ENCODE measurements at places on chromosomes 3 and 15. TPM values are rescaled to one million over a fixed set of nuclear protein-coding genes. Genes with fewer than 3 reads are reported as not detected.

DNA sequence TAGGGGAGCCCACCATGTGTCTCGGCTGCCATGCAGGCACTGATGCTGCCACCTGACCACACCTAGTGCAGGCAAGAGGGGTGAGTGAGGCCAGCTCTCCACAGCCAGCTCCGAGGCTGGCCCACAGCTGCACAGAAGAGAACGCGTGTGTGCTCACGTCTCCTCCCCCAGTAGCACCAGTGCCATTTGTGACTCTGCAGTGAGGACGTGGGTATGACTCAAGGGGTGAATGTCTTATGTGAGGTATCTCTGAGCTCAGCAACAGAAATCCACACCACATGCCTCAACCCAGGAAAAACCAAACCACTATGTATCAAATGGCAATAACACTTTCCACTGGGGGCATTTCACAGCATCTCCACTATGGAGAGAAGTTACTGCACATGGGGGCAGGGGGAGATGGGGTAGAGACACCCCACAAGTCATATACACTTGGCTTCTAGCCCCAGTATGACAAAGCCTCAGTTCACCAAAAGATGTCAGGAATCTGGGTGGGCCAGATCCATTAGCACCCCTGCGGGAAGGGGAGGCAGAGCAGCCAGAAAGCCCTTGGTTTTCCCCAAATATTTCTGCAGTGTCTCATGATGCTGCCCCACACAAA, 87.6 kb downstream of the LRIG1 start:
- no peak overlapping the region for H3K4me3 ChIP-seq
- peak overlapping the region; percentile 15 for H3K27ac ChIP-seq
- peak; percentile 25 for DNase-seq
- H3K36me3 ChIP-seq: peaks cover 40% of the 10 kb centered on the region
- no peaks in the 10 kb centered on the region for H3K27me3 ChIP-seq
- H3K4me1 ChIP-seq: peaks cover 9% of the 10 kb centered on the region

DNA sequence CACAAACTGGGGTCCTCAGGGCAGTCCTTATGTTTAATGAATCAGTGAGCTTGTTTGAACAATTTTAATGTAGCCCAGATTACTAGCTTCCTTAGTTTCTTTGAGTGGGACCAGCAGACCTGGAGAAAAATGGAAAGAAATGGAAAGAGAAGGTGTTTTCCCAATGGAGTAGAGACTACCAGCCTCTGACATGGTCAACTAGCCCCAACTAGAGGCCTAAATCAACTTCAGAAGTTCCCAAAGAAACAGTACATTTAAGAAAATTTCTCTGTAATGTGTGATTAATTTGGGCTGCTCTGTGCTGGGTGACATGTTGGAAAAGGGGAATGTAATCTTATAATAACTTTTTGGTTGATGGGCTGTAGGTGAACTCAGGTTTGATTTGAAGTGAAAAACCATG, 310.9 kb downstream of the MFSD1 start:
- no peaks in the 10 kb centered on the region for H3K27me3 ChIP-seq
- no peaks in the 10 kb centered on the region for H3K36me3 ChIP-seq
- H3K4me1 ChIP-seq: no peaks in the 10 kb centered on the region

DNA sequence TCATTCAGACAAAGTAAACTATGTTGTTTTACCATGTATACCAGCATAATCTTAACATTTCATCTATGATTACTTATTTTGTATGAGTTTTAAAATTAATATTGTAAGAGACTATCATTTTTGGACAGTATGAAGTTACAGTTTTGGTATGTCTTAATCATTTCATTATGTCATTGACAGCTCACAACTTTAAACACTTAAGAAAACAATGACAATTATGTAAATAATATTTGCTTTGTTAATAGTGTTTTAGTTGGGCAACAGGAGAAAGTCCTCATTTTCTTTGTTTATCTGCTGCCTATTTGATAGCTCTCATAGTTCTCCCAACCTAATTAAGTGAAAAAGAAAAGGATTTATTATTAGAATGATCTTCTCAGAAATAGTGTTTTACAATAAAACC, 80.2 kb downstream of the MEF2A start:
- peaks cover 3% of the 10 kb centered on the region for H3K4me1 ChIP-seq
- H3K27ac ChIP-seq: no peak overlapping the region
- H3K27me3 ChIP-seq: no peaks in the 10 kb centered on the region
- H3K36me3 ChIP-seq: peaks cover 49% of the 10 kb centered on the region

- H3K27me3 ChIP-seq: no peaks in the 10 kb centered on the region
- H3K4me3 ChIP-seq: no peak overlapping the region
- H3K4me1 ChIP-seq: peaks cover 8% of the 10 kb centered on the region
These were observed 44.9 kb downstream of the ATP1B3 start for GRCh38 chr3:141921316-141921715.

DNA sequence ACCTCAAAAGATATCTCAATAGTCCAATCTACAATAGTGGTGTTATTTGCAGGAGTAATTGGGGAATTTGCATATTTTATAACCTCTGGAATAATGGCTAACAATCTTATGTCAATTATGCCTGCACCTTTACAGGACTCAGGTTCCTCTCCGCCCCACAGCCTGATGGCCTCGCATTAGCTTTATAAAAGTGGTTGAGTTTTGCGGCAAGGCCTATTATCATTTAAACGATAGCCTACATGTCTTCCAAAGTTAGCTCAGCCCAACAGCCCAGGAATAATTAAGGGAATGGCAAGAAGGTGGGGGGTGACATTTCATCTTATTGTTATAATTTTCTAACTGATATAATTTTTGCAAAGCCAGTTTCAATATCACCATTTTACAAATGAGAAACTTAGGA, 97.3 kb downstream of the RTP4 start:
- no peaks in the 10 kb centered on the region for H3K36me3 ChIP-seq
- no peak overlapping the region for H3K27ac ChIP-seq
- no peak for DNase-seq

GRCh38 chr3:187811585-187812250, 66.5 kb upstream of the BCL6 start:
- H3K27me3 ChIP-seq: peaks cover 2% of the 10 kb centered on the region
- no peaks in the 10 kb centered on the region for H3K36me3 ChIP-seq
- H3K27ac ChIP-seq: no peak overlapping the region
- H3K4me1 ChIP-seq: peaks cover 28% of the 10 kb centered on the region
- DNase-seq: no peak
- H3K4me3 ChIP-seq: no peak overlapping the region

TMCO5A gene
- total RNA-seq: not detected

VWA5B2 gene
- not detected for total RNA-seq

- DNase-seq: no peak
- no peaks in the 10 kb centered on the region for H3K36me3 ChIP-seq
- no peaks in the 10 kb centered on the region for H3K27me3 ChIP-seq
These were observed 26.8 kb downstream of the LRTM1 start for GRCh38 chr3:54900838-54901591.

DNA sequence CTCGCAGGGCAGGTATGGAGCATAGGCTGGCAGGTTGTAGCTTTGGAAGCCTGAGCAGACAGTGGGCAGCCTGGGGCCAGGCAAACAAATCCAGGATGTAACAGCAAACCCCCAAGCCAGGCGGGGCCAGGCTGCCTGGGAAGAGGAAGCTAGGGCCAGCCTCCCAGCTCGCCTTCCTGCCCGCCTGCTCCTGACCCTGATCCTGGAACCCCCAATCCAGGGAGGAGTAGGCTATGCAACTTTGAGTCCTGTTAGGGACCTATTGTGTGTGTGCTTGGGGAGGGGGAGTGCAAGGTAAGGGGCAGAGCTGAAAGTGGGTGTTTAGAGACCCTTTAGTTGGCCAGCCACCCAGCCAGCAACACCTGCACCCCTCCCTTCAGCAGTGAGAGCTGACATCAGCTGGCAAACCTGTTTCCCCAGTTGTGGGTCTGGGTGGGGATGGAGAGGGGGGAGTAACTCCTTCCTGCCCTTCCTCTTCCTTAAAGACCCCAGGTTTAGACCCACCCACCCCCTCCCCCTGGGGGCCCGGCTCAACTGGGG, 2.5 kb downstream of the NBEAL2 start:
- no peaks in the 10 kb centered on the region for H3K36me3 ChIP-seq
- peaks cover 67% of the 10 kb centered on the region for H3K4me1 ChIP-seq
- H3K4me3 ChIP-seq: no peak overlapping the region
- H3K27me3 ChIP-seq: no peaks in the 10 kb centered on the region
- H3K27ac ChIP-seq: peak overlapping the region; percentile 23

AMIGO3 gene
- not detected for total RNA-seq

GRCh38 chr15:27179789-27180188, 208.8 kb downstream of the GABRG3 start:
- H3K27me3 ChIP-seq: no peaks in the 10 kb centered on the region
- H3K36me3 ChIP-seq: no peaks in the 10 kb centered on the region
- no peak overlapping the region for H3K4me3 ChIP-seq

LRRC2 gene
- not detected for total RNA-seq

- peaks cover 14% of the 10 kb centered on the region for H3K4me1 ChIP-seq
- peaks cover 4% of the 10 kb centered on the region for H3K36me3 ChIP-seq
- DNase-seq: no peak
- no peak overlapping the region for H3K27ac ChIP-seq
These were observed 6.1 kb downstream of the CRYBG3 start for GRCh38 chr3:97827741-97828471.

DNA sequence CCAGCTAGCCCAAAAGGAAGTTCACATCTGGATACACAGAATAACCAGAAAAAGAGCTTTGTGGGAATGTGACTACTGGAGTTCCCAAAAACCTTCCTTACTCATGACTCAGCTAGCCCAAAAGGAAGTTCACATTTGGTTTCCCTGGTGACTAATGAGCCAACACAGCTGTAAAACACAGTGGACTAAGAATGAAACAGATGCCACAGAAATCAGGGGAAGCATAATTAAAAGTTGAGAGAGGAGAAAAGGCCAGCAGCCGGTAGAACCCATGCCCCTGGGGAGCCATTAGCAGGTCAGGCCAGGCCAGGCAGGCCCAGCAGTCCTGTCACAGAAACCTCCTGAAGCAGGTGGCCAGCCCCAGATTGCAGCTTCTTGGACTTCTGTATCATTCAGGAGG, 130.3 kb downstream of the GHSR start:
- H3K27ac ChIP-seq: peak overlapping the region; percentile 9
- DNase-seq: no peak
- no peaks in the 10 kb centered on the region for H3K27me3 ChIP-seq
- peaks cover 17% of the 10 kb centered on the region for H3K4me1 ChIP-seq
- H3K4me3 ChIP-seq: no peak overlapping the region
- H3K36me3 ChIP-seq: peaks cover 3% of the 10 kb centered on the region

GRCh38 chr3:152656972-152657355, 178.0 kb upstream of the P2RY1 start:
- H3K4me3 ChIP-seq: no peak overlapping the region
- no peak overlapping the region for H3K27ac ChIP-seq
- DNase-seq: no peak

ZFYVE19 gene
- 26.1 TPM for total RNA-seq

DNA sequence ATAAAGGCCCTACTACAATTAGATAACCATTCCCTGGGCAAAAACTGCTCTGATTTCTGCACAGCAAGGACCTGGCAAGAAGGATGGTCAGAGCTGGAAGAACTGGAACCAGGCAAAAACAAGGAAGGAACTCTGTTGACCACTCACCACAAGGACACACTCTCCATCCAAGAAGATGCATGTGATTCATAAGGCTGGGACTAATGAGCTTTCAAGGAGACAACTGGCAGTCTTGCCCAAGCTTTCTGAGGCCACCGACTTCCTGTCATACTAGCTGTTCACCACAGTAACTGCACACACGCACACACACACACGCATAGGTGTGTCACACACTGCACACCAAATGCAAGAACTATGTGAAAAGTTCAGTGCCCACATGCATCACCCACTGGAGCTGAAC, 256.6 kb downstream of the OCA2 start:
- no peaks in the 10 kb centered on the region for H3K36me3 ChIP-seq
- no peaks in the 10 kb centered on the region for H3K4me1 ChIP-seq
- no peak overlapping the region for H3K4me3 ChIP-seq
- H3K27ac ChIP-seq: no peak overlapping the region
- DNase-seq: no peak

GRCh38 chr3:54047568-54047967, 74.8 kb upstream of the CACNA2D3 start:
- H3K36me3 ChIP-seq: no peaks in the 10 kb centered on the region
- DNase-seq: no peak
- peaks cover 2% of the 10 kb centered on the region for H3K27me3 ChIP-seq
- no peak overlapping the region for H3K4me3 ChIP-seq
- H3K4me1 ChIP-seq: no peaks in the 10 kb centered on the region

DNA sequence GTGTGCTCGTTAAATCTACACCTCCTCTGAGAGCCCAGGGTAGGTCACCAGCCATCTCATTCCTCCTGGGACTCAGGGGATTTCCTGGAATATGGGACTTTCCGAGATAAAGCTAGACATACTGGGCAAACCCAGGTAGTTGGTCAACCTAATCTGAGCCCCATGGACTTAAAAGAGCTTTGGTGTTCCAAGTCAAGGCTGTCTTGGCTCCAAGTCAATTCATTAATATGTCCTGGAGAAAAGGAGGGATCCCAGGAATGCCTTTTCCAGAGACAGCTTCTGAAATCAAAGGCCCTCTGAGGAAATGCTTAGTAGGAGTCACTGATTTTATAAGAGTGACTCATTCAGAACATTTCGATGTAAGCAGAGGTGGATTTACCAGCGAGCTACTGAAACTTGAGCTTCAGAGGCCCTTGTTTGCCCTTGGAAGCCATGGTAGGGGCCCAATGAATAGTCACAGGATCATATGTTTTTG, 137.3 kb upstream of the UBE2E1 start:
- no peak overlapping the region for H3K4me3 ChIP-seq
- H3K27me3 ChIP-seq: peaks cover 16% of the 10 kb centered on the region
- H3K36me3 ChIP-seq: no peaks in the 10 kb centered on the region
- no peaks in the 10 kb centered on the region for H3K4me1 ChIP-seq
